ENCODE measurements at places on chromosomes 12 and 14.

DNA sequence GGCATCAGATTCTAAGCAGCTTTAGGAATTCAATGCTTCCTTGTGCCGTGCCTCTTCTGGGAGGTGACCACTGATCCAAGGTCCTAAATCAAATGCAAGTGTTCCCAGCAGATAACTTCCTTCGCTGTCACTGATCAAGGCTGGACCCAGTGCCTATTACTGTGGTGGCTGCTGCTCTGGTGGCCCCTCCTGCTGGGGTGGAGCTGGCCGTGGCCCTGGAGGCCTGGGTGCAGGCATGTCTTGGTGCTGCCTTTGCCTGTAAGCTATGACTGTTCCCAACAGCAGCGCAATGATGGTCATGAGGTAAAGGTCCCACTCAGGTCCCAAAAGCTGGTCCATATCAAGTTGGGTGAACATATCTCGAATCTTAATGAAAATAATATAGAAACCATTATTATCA is 56.8 kb downstream of the SEL1L start:
- DNase-seq, result no peak

DNA sequence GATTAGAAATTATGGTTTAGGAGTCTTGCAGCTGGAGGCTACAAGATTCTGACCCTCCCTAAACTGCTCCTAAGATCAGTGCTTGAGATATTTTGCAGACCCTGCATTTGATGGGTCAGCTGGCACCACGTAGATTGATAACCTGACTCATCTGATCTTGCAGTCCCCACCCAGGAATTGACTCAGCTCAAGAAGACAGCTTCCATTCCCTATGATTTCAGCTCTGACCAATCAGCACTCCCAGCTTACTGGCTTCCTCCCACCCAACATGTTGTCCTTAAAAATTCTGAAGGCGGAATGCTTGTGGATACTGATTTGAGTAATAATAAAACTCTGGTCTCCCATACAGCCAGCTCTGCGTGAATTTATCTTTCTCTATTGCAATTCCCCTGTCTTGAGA is 23.2 kb upstream of the MTHFD1 start:
- DNase-seq, result no peak

- DNase-seq, result no peak
These were observed 169.1 kb upstream of the TBX3 start for GRCh38 chr12:114852976-114853529.

GRCh38 chr12:131421509-131422186 is 289.2 kb upstream of the SFSWAP start:
- no peak for DNase-seq

GRCh38 chr14:71339650-71340415 is 432.6 kb downstream of the PCNX1 start:
- DNase-seq, result no peak
